ENCODE measurements at places on chromosomes 7 and 10.
A peak's percentile ranks its signal among the peaks of the same experiment; 100 is the strongest.

GRCh38 chr10:57142925-57143576, 782.0 kb upstream of the ZWINT start:
- no peak for DNase-seq

- no peak for DNase-seq
Observed at GRCh38 chr7:84043661-84044191, 150.9 kb downstream of the SEMA3A start.

DNA sequence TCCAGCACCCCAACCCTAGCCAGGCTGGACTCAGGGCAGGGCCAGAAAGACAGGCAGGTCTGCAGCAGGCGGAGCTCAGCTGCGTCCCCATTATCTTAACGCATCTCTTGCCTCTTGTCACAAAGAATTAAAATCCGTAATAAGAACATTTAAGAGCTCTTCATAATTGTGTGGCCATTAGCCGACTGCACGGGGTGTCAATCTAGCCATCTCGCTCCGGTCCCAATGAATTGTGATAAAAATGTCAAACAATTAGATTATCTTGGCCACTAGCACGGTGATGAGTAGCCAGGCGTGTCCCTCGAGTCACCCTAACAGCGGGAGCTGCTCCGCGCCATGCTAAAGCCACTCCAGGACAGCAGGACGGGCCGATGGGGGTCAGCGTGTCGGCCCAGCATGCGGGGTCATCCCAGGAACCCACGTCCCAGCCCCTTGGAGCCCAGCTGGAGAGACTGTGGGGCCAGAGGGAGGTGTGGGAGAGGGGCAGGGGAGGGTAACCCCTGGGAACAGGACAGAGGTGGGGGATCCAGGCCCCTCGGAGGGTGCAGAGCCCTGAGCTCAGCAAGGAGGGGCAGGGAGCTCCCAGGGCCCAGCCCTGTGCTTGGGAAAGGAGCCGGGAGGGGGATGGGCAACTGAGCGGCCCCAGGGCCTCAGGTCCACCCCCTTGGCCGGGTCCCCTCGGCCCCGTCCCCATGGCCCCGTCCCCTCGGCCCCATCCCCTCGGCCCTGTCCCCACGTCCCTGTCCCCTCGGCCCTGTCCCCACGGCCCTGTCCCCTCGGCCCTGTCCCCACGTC, 17.7 kb upstream of the NKX6-2 start:
- DNase-seq, result no peak

DNA sequence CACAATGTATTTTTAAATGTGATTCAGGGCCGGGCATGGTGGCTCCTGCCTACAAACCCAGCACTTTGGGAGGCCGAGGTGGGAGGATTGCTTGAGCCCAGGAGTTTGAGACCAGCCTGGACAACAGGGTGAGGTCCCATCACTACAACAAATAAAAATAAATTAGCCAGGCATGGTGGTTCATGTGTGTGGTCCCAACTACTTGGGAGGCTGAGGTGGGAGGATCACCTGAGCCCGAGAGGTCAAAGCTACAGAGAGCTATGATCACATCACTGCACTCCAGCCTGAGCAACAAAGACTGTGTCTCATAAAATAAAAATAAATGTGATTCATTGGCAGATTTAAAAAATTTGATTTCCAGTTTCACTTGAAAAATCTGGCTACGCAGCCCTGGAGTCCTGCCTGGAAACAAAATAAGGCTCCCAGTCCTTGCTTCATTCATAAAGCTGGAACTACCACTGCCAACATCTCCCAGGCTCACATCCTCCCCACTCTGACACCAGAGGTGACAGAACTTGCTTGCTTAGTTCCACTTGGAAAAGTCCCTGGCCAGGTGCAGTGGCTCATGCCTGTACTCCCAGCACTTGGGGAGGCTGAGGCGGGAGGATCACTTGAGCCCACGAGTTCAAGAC, 27.9 kb upstream of the SLC35G1 start:
- DNase-seq, result no peak

GRCh38 chr7:125529249-125529648, 599.6 kb upstream of the POT1 start:
- DNase-seq, result no peak

GRCh38 chr7:158702944-158703343, 1.7 kb downstream of the NCAPG2 start:
- no peak for DNase-seq

DNA sequence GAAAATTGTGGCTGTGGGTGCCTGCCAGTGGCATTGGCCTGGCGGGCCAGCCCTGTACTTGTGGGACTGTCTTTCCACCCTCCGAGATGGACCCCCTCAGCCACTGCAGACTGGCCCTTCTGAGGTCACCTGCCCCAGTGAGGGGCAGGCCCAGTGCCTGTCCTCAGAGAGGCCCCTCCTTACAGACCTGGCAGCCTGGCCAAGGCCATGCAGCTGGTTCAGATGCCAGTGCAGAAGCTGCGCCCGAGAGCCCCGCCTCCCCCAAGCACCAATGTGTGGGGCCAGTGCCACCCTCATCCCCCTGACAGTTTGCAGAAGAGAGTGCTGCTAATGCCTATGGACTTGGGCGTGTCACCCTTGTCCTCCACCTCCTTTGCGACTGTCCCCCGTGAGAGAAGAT, 10.0 kb downstream of the ZNF316 start:
- no peak for DNase-seq

GRCh38 chr10:63206576-63206975, 73.4 kb downstream of the NRBF2 start:
- no peak for DNase-seq

DNA sequence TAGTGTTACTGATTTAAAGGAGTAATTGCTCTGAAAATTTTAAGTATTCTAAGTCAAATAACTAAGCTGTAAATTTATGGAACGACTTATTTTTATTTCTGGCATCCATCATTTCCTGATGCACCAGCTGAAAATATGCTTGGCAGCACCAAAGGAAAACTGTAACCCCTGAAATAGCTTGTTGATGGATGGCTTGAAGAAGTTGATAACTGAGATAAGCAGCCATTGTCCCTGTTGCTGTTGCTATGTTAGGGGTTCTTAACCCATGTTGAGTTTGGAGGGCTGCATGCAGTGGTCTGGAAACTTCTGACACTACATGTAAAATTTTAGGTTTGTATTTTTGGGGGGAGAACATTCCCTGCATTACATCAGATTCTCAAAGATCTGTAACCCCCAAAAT, 30.6 kb downstream of the RPA3 start:
- no peak for DNase-seq

DNA sequence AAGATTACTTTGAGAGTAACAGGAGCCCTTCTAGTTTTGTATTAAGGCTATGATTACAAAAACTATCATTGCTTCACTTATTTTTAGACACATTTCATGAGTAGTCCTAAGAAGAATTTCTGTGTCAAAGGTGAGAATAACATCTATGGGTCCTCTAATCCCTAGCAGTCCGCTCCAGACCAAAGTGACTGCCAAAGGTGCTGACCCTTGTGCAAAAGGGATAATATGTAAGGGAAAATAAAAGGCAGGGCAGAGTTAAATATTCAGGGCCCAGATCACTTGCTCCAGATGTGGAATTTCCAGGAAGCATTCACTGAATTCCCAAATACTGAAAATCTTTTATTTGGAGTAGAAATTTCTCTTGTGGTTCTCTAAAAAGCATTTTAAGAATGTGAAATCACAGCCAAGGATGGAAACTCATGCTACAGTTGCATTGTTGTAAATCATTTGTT, 29.3 kb downstream of the RHOBTB1 start:
- DNase-seq, result no peak

DNA sequence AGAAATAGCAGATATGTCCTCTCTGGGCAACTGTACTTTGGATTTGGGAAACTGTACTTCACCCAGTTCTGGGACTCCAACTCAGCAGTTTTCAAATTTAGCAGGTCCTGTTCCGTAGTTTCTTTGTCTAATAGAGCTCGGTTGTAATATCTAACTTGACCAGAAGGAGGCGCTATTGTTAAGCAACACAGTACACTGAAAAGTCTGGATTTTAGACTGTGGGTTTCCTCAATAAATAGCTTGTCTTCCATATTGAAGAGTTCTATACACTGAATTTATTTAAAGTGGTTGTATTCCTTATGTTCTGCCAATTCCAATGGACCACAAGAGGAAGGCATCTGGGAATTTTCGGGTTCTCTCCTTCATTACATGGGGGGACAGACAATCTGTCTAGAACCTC, 39.8 kb downstream of the ELFN1 start:
- DNase-seq, result no peak

DNA sequence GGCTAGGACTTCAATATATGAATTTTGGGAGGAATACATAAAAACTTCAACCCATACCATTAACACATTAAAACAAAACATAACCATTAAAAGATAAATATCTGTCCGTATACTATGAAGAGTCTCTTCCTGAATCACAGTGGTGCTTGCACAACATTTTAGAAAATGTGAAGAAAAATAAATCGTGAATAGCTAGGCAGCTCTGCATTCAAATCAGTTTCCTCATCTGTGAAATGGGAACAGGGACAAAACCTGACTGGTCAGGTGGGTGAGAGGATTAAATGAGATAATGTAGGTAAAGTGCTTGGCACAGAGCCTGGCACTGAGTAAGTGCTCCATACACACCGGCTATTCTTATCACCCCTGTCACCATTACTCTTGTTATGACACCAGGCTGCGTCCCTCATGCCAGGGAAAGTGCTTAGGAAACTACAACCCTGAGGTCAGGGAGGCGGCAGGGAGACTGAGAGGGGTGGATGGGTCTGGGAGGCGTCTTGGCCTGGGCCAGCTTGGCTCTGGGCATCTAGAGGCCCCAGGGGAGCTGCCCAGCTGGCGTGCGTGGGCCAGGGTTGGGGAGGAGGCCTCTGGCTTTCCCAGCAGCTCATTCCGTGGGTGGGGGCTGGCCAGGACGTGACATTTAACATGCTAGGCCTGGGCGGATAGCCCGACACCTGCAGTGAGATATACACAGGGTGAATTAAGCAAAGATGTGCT, 78.3 kb downstream of the SH3PXD2A start:
- DNase-seq, result peak; percentile 75

DNA sequence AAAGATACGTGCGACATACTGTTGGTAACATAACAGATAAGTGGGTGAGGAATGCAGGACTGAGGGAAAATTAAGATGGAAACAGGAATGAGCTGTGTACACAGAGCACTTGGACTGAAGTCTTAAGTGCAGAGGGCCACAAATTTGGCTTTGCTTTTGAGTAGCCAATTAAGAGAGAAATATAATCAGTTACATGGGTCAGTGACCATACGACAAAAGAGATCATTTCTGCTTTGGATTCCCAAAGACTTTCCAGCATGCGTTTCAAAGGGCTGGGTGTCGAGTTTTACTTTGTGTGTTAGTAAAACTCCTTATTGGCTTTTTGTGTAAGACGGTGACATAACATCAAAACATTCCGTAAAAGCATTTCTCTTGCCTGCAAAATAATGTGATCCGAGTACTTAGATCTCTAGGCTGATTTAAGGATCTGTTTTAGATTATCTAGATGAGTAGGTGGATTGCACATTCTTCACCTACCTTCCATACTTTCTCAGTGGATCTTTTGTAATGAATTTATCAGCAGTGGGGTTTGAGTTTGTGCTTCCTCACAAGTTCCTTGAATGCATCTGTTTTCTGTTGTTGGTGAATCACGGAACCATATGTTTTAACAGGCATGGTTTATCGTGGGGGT, 7.5 kb downstream of the RABGEF1 start:
- DNase-seq, result no peak

DNA sequence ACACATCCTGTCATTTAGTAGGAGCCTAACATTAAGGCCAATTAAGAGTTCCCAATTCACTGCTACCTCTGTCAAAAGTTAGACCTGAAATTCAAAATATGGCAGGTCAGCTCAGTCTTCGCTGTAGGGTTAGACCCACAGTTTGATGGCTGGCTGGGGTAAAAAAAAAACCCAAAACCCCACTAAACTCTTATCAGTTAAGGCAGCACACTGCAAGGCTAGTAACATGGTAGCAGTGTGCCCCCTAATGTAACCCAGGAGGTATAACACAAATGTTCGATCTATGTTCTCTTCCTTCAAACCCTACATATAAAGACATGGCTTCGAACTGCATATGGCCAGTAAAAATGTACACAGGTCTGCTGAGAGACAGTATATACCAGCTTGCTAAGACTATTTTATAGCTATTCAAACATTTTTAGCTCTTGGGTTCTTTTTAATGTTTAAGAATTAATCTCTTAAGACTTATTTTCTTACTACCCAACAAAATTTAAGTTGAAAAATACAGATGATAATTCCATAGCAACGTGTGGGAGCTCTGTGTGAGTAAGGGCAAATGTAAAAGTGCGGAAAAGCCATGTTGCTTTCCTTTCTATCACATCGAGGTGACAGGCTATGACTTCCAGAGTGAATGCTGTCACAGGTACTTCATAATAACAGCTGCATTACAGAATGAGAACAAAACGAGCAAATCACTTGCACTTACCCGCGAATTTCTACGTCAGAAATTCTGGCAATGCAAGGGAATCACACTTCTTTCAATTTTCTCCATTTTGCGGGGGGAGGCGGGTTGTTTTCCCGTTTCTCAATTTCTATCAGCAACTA, 168.4 kb upstream of the IMMP2L start:
- no peak for DNase-seq

GRCh38 chr10:110764793-110765512, 106.8 kb upstream of the PDCD4 start:
- no peak for DNase-seq

DNA sequence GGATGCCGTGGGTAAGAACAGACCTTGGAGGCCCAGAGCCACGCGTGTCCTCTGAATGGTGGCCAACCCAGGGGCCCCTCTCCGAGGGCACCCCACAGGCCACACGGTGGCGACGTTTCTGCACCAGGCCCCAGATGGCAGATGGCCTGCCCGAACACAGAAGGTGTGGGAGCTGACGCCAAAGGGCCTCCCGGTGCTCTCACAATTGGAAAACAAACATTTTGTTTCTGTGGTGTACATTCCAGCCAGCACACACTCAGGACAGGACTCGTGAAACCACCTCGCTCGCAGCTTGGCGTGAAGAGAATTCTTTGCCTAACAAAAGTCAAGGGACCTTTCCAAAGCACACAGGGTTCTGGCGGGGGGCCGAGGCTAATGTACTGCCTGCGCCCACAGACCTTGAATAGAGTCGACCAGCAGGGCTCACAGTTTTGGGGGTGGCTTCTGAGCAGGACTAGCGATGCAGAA, 112.1 kb downstream of the FAM53B start:
- peak; percentile 74 for DNase-seq

GRCh38 chr10:4902571-4903011, 60.6 kb upstream of the AKR1C1 start:
- DNase-seq, result no peak

- DNase-seq, result peak; percentile 87
Observed at GRCh38 chr10:73965890-73966768, 31.8 kb upstream of the VCL start.
